CD4-positive, alpha-beta T cell (primary cell): ENCODE measurements at places on chromosomes 13 and 19. TPM values are rescaled to one million over a fixed set of nuclear protein-coding genes. Genes with fewer than 3 reads are reported as not detected.

GRCh38 chr13:61873717-61874116, 458.1 kb upstream of the PCDH20 start:
- H3K36me3 ChIP-seq: no peaks in the 10 kb centered on the region
- no peaks in the 10 kb centered on the region for H3K27me3 ChIP-seq
- H3K27ac ChIP-seq: no peak overlapping the region
- H3K4me1 ChIP-seq: no peaks in the 10 kb centered on the region
- no peak overlapping the region for H3K4me3 ChIP-seq
- DNase-seq: no peak

- no peak overlapping the region for H3K27ac ChIP-seq
- H3K27me3 ChIP-seq: no peaks in the 10 kb centered on the region
- no peak for DNase-seq
- no peaks in the 10 kb centered on the region for H3K36me3 ChIP-seq
Observed at GRCh38 chr13:37602733-37603381, 4.3 kb upstream of the POSTN start.

- H3K27me3 ChIP-seq: no peaks in the 10 kb centered on the region
- peak; percentile 64 for DNase-seq
- H3K4me3 ChIP-seq: peak within 1 kb of the TSS; percentile 96
- H3K4me1 ChIP-seq: peaks cover 22% of the 10 kb centered on the region
Observed at GRCh38 chr19:48469289-48469881, at the start of gene CYTH2. CYTH2 (plus strand) TSS chr19:48469369; CDS start chr19:48469508, 139 bp downstream.

- no peaks in the 10 kb centered on the region for H3K4me1 ChIP-seq
- H3K27me3 ChIP-seq: no peaks in the 10 kb centered on the region
- H3K4me3 ChIP-seq: no peak overlapping the region
- no peak for DNase-seq
- no peaks in the 10 kb centered on the region for H3K36me3 ChIP-seq
Observed at GRCh38 chr13:100473501-100474044, 115.0 kb downstream of the GGACT start.

DNA sequence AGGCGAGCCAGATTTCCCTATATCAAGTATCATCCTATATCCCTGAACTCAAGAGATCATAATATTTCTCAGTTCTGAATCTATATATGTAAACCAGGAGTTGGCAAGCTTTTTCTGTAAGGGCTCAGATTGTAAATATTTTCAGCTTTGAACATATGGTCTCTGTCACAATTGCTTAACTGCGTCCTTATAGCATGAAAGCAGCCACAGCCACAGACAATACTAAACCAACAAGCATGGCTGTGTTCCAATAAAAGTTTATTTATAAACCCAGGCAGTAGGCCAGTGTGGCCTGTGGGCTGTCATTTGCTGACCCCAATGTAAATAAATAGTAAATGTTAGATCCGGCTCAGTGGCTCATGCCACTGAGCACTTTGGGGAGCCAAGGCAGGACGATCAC, 12.2 kb upstream of the MYH14 start:
- no peak overlapping the region for H3K27ac ChIP-seq
- DNase-seq: no peak
- peaks cover 10% of the 10 kb centered on the region for H3K27me3 ChIP-seq
- no peak overlapping the region for H3K4me3 ChIP-seq
- no peaks in the 10 kb centered on the region for H3K36me3 ChIP-seq

Gene CYP2F1
- 0.47 TPM for total RNA-seq
